ENCODE measurements at places on chromosomes 6 and 20.

DNA sequence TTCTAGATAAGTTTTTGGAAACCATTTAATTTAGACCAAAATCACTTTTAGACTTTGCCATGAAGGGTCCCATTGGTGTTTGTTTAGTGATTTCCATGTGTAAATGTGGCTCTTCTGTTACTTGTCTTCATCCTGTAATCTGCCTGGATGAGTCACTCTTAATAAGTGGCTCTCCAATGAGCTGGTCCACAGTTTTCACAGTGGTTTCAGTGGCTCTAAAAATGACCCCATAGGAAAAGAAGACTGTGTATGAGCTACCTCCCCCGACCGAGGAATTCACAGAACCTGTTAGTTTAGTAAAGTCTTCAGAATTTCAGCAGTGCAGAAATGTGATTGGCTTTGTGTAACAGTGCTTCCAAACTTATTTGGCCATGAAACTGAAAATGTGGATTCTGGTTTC is 492.0 kb upstream of the MARCKS start:
- no peaks in the 10 kb centered on the region for H3K36me3 ChIP-seq
- H3K4me3 ChIP-seq: no peak overlapping the region
- DNase-seq: no peak
- no peaks in the 10 kb centered on the region for H3K27me3 ChIP-seq
- no peak overlapping the region for H3K27ac ChIP-seq

DNA sequence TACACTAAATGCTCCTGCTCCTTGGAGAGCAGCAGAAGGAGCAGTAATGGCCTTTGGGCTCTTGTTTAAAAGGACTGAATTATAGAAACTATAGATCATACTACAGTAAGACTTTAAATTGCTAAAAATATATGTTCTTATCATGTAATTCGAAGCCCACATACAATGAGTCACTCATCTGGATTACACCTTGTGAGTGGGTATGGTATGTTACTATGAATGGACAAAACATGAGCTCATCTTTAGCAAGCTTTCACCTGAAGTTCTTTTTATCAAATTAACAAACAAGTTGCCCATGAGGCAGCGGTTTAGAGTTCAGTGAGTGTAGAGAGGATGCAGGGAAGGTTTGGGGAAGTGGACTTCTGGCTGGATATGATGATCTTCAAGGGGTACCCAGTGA is 114.4 kb upstream of the CCN2 start:
- DNase-seq: no peak
- H3K36me3 ChIP-seq: no peaks in the 10 kb centered on the region
- H3K27ac ChIP-seq: no peak overlapping the region
- no peak overlapping the region for H3K4me3 ChIP-seq
- no peaks in the 10 kb centered on the region for H3K4me1 ChIP-seq

GRCh38 chr6:85461798-85462170 is 11.9 kb downstream of the NT5E start:
- no peaks in the 10 kb centered on the region for H3K36me3 ChIP-seq
- H3K27me3 ChIP-seq: peaks cover 2% of the 10 kb centered on the region
- no peaks in the 10 kb centered on the region for H3K4me1 ChIP-seq
- no peak for DNase-seq

- H3K36me3 ChIP-seq: no peaks in the 10 kb centered on the region
- peaks cover 15% of the 10 kb centered on the region for H3K4me1 ChIP-seq
- no peak for DNase-seq
- H3K27ac ChIP-seq: no peak overlapping the region
These were observed 108.3 kb downstream of the TNFAIP3 start for GRCh38 chr6:137975188-137975940.

- no peaks in the 10 kb centered on the region for H3K36me3 ChIP-seq
- H3K4me3 ChIP-seq: no peak overlapping the region
- H3K4me1 ChIP-seq: no peaks in the 10 kb centered on the region
- no peak for DNase-seq
- no peak overlapping the region for H3K27ac ChIP-seq
- H3K27me3 ChIP-seq: no peaks in the 10 kb centered on the region
These were observed 345.2 kb downstream of the GJA1 start for GRCh38 chr6:121780325-121781321.

- H3K36me3 ChIP-seq: no peaks in the 10 kb centered on the region
- DNase-seq: no peak
- H3K27ac ChIP-seq: no peak overlapping the region
- H3K4me1 ChIP-seq: no peaks in the 10 kb centered on the region
- no peaks in the 10 kb centered on the region for H3K27me3 ChIP-seq
- no peak overlapping the region for H3K4me3 ChIP-seq
These were observed 9.4 kb downstream of the DCBLD1 start for GRCh38 chr6:117491916-117492315.

Measured in K562 (cell line).